ENCODE measurements at places on chromosomes 4 and X. TPM values are rescaled to one million over a fixed set of nuclear protein-coding genes. Genes with fewer than 3 reads are reported as not detected.

DNA sequence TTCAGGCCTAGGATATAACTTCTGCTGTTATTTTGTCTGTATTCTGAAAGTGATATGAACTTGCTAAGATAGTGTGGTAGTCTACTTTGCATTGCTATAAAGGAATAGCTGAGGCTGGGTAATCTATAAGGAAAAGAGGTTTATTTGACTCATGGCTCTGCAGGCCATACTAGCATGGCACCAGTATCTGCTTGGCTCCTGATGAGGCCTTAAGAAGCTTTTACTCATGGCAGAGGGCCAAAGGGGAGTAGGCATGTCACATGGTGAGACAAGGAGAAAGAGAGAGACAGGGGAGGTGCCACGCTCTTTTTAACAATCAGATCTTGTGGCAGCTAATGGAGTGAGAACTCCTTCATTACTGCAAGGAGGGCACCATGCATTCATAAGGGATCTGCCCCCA, 247.3 kb downstream of the GPAT3 start:
- DNase-seq: no peak

GRCh38 chr4:39054497-39054896, 7.5 kb upstream of the KLHL5 start:
- no peak for DNase-seq

- no peak for DNase-seq
These were observed 385.6 kb upstream of the FGF16 start for GRCh38 chrX:77061545-77061944.

GRCh38 chrX:5080791-5081190, 1147.9 kb downstream of the NLGN4X start:
- DNase-seq: no peak

- DNase-seq: peak; percentile 69
These were observed 11.7 kb downstream of the RPL9 start for GRCh38 chr4:39446842-39447573.

DNA sequence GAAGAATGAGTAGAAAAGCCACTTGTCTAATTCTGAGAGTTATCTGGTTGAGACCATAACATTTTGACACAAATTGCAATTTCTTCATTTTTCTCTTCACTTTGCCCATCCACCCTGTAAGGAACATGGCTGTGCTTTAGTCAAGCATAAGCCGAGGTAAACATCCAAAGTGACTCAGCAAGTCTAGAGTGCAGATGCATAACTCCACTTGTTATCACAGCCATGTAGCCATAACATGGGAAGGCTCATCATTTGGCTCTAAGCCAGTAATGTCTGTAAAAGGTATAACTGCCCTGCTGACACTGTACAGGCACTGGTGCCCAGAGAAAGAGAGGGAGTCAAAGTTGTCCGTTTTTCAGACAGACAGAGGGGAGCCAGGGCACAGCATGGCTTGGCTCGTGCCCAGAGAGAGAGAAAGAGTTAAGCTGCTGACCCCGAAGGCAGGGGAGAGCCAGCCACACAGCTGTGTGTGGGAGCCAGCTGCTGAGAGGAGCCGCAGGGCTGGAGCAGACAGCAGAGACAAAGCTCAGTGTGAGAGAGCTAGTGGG, 76.9 kb upstream of the EXOC1L start:
- DNase-seq: no peak

- DNase-seq: no peak
These were observed 85.5 kb downstream of the PSAPL1 start for GRCh38 chr4:7348946-7349900.

DNA sequence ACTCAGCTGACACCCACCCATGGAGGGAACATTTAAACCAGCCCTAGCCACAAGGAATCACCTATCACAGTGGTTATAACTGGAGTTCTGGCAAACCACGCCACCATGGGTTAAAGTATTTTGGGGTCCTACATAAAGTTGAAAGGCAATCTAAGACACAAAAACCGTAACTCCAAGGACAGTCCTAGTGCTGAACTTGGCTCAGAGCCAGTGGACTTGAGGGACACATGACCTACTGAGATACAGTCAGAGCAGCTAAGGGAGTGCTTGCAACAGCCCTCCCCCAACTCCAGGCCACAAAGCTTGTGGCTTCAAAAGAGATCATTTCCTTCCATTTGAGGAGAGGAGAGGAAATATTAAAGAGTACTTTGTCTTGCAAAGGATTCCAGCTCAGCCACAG, 300.5 kb downstream of the FGF13 start:
- DNase-seq: no peak

GRCh38 chr4:139718833-139719232, 53.2 kb downstream of the MGST2 start:
- DNase-seq: no peak

- no peak for DNase-seq
These were observed 1.6 kb upstream of the SLC9B1 start for GRCh38 chr4:103021120-103021519.

- DNase-seq: no peak
These were observed 78.2 kb upstream of the SORBS2 start for GRCh38 chr4:185890196-185890595.

- DNase-seq: no peak
These were observed 69.0 kb downstream of the ATOH1 start for GRCh38 chr4:93897559-93897958.

DNA sequence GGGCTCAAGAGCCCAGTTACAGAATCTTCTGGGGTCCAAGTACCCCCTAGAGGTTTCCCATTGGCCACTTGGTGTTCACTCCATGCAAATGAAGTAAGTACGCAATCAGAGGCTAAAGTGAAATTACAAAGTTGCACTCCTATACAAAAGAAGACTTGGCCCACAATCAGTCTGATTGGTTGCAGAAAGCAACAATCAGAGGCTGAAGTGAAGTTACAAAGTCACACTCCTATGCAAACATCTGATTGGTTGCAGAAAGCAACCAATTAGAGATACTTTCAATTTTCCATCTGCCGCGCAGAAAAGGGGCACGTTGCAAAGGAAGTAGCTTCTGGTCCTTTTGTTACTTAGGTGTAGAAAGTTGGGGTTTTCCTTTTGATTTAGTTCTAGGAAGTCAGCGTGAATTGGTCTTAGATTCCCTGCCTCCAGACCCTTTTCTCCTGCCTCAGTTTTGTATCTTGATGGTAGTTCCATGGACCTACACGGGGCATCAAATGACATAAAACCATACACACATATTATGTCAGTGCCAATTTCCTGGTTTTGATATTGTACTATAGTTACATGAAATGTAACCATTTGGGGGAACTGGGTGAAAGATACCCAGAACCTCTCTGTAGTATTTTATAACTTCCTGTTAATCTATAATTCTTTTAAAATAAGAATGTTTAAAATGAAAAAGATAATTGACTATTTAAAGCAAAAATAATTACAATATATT, 12.4 kb upstream of the PIN4 start:
- no peak for DNase-seq

DNA sequence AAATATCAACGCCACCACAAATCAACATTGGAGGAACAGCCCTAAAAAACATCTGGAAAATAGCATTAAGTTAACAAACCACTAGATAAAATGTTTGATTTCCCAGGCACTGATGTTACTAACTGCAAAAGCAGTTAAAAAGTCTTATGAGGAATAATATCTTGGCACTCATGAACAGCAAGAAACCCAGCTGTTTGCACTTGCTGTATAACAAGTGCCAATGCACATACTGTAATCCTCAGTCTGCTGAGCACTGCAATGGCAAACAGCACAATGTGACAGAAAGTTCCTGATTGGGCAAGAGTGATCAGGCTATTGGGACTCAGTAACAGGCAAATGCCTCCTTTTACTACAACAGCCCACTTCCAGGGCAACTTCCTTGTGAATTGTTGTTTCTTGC, 20.8 kb upstream of the SEC24B start:
- DNase-seq: no peak

DNA sequence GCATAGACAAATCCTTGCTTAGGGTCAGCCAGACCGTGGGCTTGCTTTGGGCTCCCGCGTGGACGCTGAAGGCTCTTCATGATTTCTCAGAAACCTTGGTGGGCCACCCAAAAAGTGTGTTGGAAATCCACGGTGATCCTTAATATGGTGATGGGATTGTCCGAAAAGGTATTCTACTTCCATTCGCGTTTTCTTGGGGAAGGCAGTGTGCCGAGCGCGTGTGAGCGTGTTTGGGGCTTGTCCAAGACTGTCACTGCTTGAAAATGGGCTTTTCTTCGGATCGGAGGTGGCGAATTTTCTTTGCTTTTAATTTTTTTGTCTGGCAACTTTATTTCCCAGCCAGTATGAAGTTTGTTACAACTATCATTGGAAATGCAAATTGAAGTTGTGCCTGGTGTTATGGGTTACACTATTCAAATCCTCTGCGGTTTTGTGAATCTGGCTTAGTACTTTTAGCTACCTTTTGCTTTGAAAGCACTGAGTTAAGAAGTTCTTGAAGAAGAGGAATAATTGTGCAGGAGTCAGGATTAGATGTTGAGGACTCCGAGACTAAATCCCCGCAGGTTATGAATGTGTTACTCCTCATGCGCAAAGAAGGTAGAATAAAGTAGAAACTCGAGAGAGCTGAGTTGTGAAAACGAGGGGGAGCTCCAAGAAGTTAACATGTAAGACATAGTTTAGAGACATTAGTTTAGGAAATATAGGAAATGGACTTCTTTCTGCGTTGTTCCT, 3.2 kb downstream of the SPRY1 start:
- no peak for DNase-seq

GRCh38 chrX:9906919-9907318, 60.2 kb upstream of the CLDN34 start:
- DNase-seq: no peak

DNA sequence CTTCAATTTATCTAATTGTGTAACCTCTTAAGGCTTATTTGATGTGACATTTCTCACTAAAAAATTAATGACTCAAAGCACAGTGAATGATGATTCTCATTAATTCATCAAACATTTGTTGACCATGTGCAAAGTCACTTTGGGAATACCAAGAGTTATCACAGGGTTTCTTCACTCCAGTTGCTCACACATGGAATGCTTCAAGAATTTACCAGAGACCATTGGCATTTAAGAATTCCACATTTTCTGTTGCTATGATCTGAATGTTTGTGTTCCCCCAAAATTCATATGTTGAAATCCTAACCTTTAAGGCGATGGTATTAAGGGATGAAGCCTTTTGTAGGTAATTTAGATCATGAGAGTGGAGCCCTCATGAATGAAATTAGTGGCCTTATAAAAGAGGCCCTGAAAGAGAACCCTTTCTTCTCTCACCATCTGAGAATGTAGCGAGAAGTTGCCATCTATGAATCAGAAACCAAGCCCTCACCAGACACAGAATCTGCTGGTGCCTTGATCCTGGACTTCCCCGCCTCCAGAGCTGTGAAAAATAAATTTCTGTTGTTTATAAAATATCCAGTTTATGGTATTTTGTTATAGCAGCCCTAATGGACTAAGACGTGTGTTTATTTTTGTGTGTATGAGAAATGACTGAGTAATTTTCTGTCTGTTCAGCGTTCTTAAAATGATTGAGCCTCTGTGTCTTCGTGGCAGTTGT, 16.4 kb upstream of the SRPX start:
- DNase-seq: no peak

- no peak for DNase-seq
These were observed 1139.5 kb downstream of the FAM133A start for GRCh38 chrX:94813541-94813940.

GRCh38 chr4:25466966-25467697, 90.1 kb downstream of the ANAPC4 start:
- no peak for DNase-seq

- DNase-seq: no peak
These were observed 11.7 kb downstream of the JCHAIN start for GRCh38 chr4:70654605-70655011.

DNA sequence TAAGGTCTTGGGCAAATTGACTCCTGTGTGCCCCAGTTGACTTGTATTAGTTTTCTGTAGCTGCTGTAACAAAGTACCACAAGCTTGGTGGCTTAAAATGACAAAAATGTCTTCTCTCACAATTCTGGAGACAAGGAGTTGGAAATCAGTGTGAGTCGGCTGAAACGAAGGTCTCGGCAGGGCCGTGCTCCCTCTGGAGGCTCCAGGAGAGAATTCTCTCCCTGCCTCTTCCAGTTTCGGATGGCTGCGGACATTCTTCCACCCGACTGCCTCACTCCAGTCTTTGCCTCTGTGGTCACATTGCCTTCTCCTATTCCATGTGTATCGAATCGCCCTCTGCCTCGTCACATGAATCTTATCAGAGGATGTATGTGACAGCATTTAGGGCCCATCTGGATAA, 66.0 kb upstream of the PHOX2B start:
- no peak for DNase-seq

- DNase-seq: peak; percentile 88
These were observed 74.1 kb downstream of the NBDY start for GRCh38 chrX:56802921-56803849.

- DNase-seq: no peak
These were observed 725 bp downstream of the SMC1A start for GRCh38 chrX:53421772-53422085.

GRCh38 chr4:166128403-166128802, 255.4 kb downstream of the TLL1 start:
- DNase-seq: no peak

DNA sequence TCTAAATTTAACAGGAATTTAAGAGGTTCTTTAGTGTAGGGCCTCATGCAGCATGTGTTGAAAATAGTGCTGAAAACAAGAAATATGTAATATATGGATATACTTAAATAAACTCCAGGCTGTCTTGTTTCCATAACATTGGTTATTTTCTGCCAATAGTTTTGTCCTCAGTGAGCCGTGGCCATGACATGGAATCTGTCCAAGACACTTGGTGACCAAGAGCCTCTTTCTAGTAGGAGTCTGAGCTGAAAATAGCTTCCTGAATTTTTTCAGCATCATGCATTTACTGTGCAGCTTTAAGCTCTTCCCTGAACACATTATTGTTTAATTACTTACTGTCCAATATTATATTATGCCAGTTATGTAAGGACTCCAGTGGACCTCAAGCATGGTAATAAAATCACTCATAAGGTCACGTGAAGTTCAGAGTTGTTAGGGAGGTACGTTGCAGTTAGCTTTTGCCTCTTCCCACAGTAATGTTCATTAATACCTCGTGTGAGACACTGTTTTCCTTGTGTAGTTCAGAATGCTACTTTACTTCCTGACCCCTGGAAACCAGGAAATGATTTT, 488.2 kb downstream of the GRID2 start:
- no peak for DNase-seq

DNA sequence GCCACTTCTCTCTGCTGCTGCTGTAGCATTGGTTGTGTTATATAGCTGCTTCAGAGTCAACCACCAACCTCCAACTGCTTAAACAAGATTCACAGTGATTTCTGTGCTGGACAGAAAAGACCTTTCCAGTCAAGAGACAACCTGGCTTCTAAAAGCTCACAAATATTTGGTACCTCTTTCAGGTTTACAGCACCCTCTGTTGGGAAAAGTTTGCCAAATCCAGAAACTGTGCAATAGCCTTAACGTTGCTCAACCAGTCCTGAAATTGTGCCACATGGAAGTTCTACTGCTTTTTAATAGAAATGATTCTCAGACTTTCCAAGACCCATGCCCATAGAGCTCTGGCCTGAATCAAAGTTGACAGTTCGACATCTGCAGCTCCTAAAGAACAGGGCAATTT, 842.1 kb upstream of the HTR2C start:
- no peak for DNase-seq

Gene ZNF711
- 3.7 TPM for total RNA-seq

Gene ATP2B3
- total RNA-seq: not detected

Gene CENPVL3
- not detected for total RNA-seq

Gene GAB3
- 13.5 TPM for total RNA-seq

Gene PABPC1L2A
- total RNA-seq: not detected

Gene CNKSR2
- total RNA-seq: not detected

Gene UGT2B11
- total RNA-seq: not detected

Gene TRIM60
- not detected for total RNA-seq

Gene HTT
- total RNA-seq: 18.1 TPM
